ENCODE measurements at places on chromosomes 1 and 21. TPM values are rescaled to one million over a fixed set of nuclear protein-coding genes. Genes with fewer than 3 reads are reported as not detected.

Gene OR2L5
- 0.25 TPM for total RNA-seq

Gene KRTAP10-10
- total RNA-seq = not detected

Gene CIART
- total RNA-seq = 1.7 TPM

Gene UAP1
- total RNA-seq = 30.0 TPM

Gene GPX7
- total RNA-seq = 9.3 TPM

Gene OR10J1
- total RNA-seq = not detected

Gene PLA2G4A
- 1.2 TPM for total RNA-seq

Measured in temporal lobe (tissue), 4 donors.